ENCODE measurements at places on chromosomes 3 and 15.

DNA sequence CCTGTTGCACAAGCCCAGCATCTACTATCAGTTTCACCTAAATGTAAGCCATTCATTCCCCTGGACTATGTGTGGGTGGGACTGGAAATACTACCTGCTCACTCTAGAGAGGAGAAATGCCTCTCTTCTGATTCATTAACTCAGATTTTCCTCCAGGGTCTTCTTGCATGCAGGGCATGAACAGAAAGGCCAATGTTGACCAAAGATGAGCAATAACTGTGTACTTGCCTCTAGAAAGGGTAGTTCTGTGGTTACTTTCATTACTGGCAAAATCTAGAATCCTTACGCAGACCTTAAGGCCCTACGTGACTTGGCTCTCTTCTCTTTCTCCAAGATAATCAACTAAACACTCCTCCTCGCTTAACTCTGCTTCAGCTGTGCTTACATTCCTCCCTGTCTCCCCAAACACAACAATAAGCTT is 81.4 kb upstream of the PSMD6 start:
- no peak for DNase-seq

DNA sequence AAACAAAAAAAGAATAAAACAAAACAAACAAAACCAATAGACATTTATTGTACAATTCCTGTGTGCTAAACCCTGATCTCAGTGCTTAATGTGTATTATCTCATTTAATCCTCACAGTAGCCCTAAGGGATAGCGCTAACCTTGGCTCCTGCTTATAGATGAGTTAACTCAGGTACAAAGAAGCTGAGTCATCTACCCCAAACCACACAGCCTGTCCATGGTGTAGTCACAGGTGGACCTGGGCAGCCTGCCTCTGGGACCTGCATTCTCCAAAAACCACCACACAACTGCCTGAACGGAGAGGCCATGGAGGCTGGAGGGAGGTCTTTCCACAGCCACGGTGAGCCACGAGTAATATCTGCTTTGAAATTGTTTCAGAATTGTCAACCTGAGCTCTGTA is 5.5 kb upstream of the CLN6 start:
- no peak for DNase-seq

DNA sequence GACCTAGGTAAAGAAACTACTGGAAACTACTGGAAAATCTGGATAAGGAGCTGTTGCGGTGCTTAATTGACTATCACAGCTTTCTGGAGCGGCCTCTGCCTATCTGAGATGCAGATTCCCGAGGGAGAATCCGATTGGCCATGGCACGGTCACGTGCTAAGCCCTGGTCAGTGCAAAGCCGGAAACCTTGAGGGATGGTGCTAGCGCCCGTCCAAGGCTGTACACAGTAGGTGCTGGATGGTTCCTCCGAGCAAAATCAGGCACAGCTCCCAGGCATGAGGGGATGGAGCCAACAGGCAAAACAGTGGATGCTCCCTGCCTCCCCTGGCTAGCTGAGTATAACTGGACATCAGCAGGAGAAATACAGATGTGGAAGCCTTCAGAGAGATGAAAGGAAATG is 238.7 kb upstream of the HES1 start:
- no peak for DNase-seq

- no peak for DNase-seq
Measured at GRCh38 chr3:109336291-109336861, 970 bp downstream of the DPPA4 start.

DNA sequence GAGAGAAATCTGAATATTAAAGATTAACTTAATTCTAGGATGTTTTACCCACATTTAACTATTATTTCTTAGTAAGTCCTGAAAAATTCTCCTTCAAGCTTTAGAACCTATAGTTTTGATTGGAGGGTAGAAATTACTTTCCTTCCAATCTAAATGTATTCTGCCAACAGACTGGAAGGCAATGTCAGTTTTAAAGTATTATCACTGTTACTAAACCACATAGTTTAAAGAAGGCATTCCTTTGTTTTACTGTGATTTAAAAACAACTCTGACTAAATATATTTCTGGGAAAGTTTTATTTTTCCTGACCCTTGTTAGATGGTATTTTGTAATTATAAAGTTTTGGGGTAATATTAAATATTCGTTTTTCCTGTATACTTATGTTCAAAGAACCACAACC is 382.5 kb downstream of the TBC1D5 start:
- no peak for DNase-seq

DNA sequence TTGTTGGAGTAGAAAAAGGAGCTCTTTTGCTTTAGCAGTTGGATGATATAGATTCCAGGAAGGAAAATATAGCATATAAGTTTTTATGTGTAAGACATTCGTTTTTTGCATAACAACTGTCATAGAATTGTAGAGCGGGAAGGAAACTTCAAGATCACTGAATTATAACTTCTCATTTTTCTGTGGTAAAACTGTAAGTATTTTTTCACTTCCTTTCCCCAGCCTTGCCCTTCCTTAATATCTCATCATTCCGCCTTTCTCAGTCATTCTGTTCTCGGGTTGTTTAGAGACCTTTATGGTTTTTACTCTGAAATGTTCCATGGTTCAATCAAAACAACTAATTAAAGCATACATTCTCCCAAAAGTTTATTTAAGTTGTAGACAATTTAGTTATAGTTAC is 1.1 kb downstream of the EAF2 start:
- DNase-seq, result peak; percentile 23

- no peak for DNase-seq
Measured at GRCh38 chr15:23532024-23532423, 33.5 kb upstream of the MKRN3 start.

GRCh38 chr3:18077128-18077840 is 334.9 kb upstream of the TBC1D5 start:
- no peak for DNase-seq

DNA sequence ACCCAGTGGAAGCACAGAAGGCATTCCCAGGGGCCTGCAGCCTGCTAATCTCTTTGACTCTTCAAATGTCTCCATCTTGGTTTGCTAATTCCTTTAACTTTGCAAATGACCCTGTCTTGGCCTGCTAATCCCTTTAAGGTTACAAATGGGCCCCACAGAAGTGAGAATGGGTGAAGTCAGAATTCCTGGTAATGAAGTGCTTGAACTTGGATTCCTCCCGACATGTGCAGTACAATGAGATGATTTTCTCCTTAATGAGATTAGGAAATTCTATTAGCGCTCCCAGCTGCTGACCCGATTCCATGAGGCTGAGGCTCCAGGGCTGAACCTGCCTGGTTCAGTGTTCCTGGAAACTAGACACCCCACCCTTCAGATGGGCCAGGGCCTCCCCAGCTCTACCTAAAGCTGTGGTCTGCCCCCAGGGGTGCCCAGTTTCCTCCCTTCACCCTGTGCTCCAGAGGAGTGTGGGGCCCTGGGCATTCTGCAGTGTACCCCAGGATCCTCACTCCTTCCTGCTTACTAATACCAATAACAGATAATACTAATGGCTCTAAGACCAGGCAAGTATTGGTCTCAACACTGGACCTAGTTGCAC is 47.4 kb downstream of the SCN5A start:
- no peak for DNase-seq

- DNase-seq, result no peak
Measured at GRCh38 chr3:187334904-187335303, 33.3 kb upstream of the RTP4 start.

GRCh38 chr3:154981664-154982063 is 98.5 kb upstream of the MME start:
- DNase-seq, result no peak

- DNase-seq, result no peak
Measured at GRCh38 chr3:46075816-46076215, 48.5 kb upstream of the XCR1 start.

- no peak for DNase-seq
Measured at GRCh38 chr3:160980740-160981139, 124.4 kb downstream of the B3GALNT1 start.

DNA sequence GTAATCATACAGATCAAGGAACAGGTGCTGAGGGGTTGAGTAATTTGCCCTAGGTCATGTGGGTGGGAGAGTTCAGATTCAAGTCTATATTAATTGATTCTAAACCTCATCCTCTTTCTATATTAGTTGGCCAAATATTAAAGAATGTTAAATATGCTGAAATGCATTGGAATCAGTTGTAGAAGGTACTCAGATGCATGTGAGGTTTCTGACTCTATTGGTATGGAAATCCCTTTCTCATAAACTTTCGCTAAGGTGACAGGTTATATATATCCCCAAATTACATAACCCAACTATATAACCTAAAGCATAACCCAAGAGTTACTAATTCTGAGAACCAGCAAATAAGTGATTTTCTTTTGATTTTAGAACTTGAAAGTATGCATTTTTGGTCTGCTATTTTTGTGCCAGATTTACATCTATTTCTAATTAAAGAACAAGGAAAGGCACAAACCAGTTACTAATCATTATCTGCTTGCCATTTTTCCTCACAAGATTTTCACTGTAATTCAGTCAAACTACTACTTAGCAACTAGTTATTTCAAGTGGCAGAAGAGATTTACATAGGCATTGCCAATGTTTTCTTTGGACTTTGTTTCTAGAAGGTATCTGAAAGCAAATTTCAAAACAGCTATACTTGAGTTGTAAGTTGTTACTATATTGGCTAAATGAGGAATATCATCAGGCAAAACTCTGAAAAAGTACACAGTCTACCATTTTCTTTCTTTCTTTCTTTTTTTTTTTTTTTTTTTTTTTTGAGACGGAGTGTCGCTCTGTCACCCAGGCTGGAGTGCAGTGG is 201.3 kb downstream of the RBMS3 start:
- no peak for DNase-seq

DNA sequence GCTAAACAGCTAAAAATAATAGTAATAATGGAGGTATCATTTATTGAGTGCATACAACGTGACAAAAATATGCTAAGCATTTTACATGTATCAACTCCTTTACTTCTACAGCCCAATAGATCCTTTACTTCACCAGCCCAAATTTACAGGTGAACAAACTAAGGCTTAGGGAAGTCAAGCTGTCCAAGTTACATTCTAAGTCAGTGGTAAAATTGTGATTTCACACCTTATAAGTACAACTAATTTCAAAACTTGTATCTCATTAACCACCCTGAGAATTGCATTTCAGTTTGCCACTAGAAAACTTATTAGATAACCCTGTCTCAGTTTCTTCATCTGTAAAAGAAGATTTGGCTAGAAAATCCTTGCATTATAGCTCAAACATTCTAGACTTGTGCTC is 10.7 kb downstream of the SLC33A1 start:
- no peak for DNase-seq

DNA sequence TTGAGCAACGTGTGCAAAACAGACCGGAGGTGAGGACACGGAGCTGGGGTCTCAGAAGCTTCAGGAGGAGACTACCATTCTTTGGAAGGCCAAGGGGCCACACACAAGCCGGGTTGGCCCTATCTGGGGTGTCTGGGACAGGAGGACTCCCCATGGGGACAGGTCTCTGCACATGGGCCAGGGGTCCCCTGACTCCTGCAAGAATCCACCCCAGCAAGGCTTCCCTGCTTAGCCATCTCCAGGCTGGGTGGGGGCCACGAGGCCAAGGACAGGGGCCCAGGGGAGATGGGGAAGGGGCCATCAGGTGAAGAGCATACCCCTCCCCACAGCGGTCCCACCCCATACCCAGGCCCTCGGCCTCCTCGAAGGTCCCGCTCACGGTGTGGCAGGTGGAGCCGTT is 38.5 kb downstream of the ADAMTS7 start:
- DNase-seq, result no peak

- no peak for DNase-seq
Measured at GRCh38 chr3:42661593-42662022, 8.1 kb downstream of the ZBTB47 start.

DNA sequence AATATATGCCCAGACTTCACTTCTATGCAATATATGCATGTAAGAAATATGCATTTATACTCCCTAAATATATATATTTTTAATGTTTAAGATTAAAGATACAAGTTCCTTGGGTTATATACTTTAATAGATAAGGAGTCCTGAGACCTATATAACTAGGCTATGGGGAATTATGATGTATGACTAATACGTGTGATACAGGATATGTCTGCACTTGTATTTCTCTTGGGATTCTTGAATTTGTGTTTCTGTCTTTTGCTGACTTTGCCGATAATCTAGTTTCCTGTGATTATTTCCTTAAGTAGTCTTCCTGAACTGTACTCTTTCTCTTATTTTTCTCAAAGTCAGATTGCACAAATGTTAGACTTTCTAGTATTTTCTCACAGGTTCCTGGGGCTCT is 109.6 kb downstream of the PIK3CB start:
- no peak for DNase-seq

DNA sequence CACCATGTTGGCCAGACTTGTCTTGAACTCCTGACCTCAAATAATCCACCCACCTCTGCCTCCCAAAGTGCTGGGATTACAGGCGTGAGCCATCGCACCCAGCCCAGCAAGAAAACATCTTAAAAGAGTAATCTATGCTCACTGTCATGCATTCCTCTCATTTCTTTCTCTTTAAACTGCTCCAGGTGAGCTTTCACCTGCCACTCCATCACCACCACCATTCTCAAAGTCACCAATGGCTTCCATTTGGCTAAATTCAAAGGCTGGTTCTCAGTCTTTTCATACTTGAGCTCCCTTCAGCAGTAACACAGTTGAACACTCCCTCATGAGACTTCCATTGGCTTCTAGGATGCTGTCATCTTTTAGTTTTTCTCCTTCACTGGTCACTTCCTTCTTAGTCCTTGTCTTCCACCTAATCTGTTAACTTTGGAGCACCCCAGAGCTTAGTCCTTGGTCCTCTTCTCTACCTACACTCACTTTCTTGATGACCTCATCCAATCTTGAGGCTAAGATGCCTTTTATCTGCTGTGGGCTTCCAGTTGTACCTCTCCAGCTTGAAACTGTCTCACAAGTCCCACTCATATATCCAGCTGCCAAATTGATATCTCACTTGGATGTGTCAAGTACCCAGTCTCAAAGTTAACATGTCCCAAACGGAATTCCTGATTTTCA is 27.0 kb upstream of the ESYT3 start:
- no peak for DNase-seq

- DNase-seq, result no peak
Measured at GRCh38 chr3:78041486-78041885, 1001.6 kb downstream of the ROBO2 start.

DNA sequence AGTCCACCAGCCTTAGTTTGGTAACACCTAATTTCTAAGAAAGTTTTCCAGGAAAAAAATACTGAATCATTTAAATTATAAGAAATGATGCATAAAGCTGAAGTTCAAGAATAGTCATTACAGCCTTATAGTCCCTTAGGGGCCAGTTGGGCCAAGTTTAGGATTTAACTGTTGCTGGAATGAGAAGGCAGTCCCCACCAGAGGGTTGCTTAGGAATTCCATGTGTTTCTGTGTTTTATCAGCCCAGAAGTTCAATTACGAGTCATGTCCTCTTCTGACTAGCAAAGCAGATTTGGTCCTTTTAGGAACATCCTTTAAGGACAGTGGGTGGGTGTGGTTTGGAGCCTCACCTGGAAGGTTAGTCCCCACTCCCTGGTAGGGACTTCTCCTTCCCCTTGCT is 57.0 kb upstream of the NR2E3 start:
- no peak for DNase-seq

GRCh38 chr15:86541540-86541939 is 461.9 kb downstream of the AGBL1 start:
- DNase-seq, result no peak

- no peak for DNase-seq
Measured at GRCh38 chr3:110811050-110811449, 260.6 kb upstream of the NECTIN3 start.
